Foreskin keratinocyte (primary cell): ENCODE measurements at places on chromosomes 3 and 15. TPM values are rescaled to one million over a fixed set of nuclear protein-coding genes. Genes with fewer than 3 reads are reported as not detected.

TP63 gene
- total RNA-seq = 154 and 165 TPM in 2 replicates

CCDC9B gene
- 48.7 and 61.7 TPM in 2 replicates for total RNA-seq

UMPS gene
- total RNA-seq = 44.9 and 45.1 TPM in 2 replicates

TEX55 gene
- total RNA-seq = not detected in 2 replicates

CHRNA7 gene
- total RNA-seq = 0.48 and 0.53 TPM in 2 replicates

CLRN1 gene
- total RNA-seq = not detected in 2 replicates

GPR15 gene
- total RNA-seq = not detected in 2 replicates

CD47 gene
- total RNA-seq = 99.6 and 110 TPM in 2 replicates

CDCP1 gene
- 147 and 163 TPM in 2 replicates for total RNA-seq

RARB gene
- total RNA-seq = not detected in 2 replicates

CAND2 gene
- 1.5 and 1.9 TPM in 2 replicates for total RNA-seq

CAMKV gene
- not detected in 2 replicates for total RNA-seq

TICRR gene
- total RNA-seq = 14.9 and 15.9 TPM in 2 replicates

ZBBX gene
- total RNA-seq = not detected in 2 replicates

OCA2 gene
- total RNA-seq = 0.03 and 0.04 TPM in 2 replicates

KLHDC8B gene
- total RNA-seq = 11.7 and 14.9 TPM in 2 replicates

BCL2A1 gene
- total RNA-seq = not detected in 2 replicates

GP9 gene
- not detected in 2 replicates for total RNA-seq

AQP9 gene
- total RNA-seq = 0.14 and 0.31 TPM in 2 replicates
